RKO (cell line): ENCODE measurements at places on chromosomes 6 and 20.

- DNase-seq, result no peak
Measured at GRCh38 chr6:52336919-52337561, 24.9 kb upstream of the PAQR8 start.

GRCh38 chr20:63017076-63017825 is 10.5 kb upstream of the BHLHE23 start:
- no peak for DNase-seq

DNA sequence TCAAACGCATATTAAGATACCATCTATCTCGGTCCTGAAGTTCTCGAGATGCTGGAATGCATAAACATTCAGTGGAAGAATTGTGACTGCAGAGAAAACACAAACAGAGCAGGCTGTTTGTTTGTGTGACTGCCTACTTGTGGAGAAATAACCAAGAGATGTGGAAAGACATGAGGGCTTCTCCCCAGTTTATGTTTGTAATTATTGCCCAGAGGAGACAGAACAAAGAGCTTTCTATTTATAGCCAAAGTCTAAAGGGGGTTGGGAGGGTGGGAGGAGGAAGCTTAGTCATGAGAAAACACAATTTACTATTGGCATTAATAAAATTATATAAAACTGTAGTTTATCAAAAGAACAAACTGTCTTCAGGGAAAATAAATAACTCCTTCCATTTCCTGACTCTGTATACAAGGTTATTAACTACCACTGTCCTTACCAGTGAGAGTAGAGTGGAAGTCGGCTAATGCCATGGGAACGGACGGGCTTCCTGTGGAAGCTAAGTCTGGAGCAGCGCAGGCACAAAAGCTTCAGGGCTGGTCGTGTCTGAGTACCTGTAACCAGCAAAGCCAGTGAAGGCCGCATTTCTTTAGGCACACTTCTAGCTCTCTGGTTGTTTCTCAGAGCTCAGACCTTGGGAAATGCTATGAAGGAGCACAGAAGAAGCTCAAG is 200.2 kb upstream of the SUPT3H start:
- no peak for DNase-seq

GRCh38 chr20:51491393-51491792 is 51.1 kb downstream of the NFATC2 start:
- DNase-seq, result no peak

- no peak for DNase-seq
Measured at GRCh38 chr6:82074556-82074955, 173.0 kb downstream of the IBTK start.

GRCh38 chr6:88566746-88567534 is 396.5 kb downstream of the RNGTT start:
- DNase-seq, result no peak

DNA sequence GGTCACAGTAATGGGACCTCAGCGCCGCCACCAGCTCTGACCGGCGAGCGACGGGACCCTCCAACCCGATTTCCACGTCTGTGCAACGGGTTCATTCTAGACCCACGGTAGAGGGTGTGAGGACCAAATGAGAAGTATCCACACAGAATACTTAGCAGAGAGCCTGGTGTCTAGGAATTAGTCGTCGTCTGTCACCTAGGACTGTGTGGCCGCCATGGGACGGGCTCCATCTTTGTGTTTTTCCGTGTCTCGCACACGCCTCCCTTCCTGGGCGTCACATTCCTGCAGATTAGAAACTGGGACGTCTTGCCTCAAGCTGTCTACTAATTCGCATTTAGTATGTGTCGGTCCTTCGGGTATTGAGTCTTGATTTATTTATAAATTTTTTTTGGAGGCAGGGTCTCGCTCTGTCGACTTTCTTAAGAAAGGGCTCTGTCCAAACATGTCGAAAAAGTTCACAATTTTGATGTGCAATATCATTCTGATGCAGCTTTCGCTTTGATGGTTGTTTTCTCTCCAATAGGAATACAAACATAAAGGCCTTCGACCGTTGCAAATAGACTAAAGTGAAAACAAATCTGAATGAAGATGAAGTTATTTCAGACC is 563 bp downstream of the MGME1 start:
- DNase-seq, result peak; percentile 70

- DNase-seq, result no peak
Measured at GRCh38 chr20:51135926-51136715, 113.2 kb upstream of the KCNG1 start.

DNA sequence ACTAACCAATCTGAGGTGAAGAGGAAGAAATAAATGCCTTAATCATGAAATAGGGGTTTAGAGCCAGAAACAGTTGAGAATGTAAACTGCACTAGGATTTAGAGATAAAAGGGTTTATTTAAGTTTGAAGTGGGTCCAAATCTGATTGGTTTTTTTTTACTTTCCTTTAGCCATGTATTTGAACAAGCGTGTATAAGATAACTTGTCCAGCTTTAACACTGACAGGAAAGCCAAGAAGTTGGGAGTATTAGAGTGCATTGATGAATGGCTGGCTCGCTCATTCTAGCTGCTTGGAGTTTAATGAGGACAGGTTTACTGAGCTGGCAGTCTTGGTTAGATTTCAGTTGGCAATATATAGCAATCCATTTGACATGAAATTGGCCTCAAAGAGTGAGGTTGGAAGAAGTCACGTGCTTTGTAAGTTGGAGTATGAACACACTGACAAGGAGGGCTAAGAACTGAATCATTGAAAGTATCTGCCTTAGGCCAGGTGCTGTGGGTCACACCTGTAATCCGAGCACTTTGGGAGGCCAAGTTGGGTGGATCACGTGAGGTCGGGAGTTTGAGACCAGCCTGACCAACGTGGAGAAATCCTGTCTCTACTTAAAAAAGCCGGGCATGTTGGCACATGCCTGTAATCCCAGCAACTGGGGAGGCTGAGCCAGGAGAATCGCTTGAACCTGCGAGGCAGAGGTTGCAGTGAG is 13.7 kb downstream of the SRSF3 start:
- DNase-seq, result no peak

GRCh38 chr20:23156170-23156841 is 70.2 kb upstream of the CD93 start:
- DNase-seq, result peak; percentile 78

GRCh38 chr20:17762243-17762872 is 62.6 kb downstream of the BANF2 start:
- no peak for DNase-seq

GRCh38 chr20:4844751-4845465 is 123.2 kb downstream of the PRND start:
- DNase-seq, result no peak

GRCh38 chr6:145963216-145964068 is 716 bp downstream of the SHPRH start:
- peak; percentile 57 for DNase-seq

DNA sequence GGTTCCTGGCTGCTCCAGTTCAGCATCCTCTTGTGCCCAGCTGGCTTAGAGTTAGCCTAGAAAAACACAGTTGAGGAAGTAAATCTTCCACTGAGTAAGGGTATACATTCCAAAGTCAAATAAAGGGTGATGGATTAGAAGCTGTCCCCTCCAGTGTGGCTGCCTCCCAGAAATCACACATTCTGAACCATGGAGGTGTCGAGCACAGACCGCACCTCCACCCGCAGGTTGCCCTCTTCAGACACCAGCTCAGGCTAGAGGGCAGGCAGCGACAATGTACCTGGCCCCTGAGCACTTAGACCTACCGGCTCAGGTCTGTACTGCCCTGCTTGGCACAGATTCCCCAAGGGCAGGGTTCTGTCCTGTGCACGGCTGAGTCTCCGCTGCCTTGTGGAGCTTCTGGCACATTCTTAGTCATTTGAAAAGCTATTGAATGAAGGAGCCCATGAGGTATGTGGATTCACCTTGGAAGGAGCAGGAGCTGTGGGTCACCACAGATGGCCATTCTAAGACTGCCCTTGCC is 118.1 kb downstream of the FAM120B start:
- DNase-seq, result no peak

DNA sequence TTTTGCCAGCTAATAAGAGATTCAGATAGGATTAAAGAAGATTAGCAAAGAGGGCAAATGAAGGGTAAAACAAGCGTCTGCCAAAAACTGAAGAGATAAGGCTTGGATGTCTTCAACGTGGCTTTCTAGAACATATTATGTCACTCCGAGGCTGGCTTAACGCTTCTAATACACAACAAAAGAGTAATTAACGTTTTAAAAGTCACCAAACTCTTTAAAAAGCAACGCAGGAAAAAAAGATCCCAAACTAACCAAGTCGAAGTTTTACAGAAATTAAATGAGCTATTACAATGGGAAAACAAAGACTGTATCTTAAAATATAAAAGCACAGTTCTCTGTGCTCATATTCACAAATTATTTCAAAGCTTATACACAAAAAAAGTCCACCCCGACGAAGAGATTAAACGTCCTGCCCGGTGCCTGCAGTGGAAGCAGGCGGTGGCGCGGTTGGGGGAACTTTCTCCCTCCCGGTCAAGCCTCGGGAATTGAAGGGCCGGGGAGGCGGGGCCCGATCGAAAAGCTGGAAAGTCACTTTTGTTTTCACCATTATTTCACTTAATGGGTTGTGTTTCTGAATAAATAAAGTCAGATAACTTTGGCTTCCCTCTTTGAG is 1.2 kb downstream of the MAK start:
- DNase-seq, result no peak

GRCh38 chr6:157983406-157984119 is 1.9 kb downstream of the SYNJ2 start:
- no peak for DNase-seq

- no peak for DNase-seq
Measured at GRCh38 chr6:38684237-38684636, 18.7 kb downstream of the GLO1 start.

DNA sequence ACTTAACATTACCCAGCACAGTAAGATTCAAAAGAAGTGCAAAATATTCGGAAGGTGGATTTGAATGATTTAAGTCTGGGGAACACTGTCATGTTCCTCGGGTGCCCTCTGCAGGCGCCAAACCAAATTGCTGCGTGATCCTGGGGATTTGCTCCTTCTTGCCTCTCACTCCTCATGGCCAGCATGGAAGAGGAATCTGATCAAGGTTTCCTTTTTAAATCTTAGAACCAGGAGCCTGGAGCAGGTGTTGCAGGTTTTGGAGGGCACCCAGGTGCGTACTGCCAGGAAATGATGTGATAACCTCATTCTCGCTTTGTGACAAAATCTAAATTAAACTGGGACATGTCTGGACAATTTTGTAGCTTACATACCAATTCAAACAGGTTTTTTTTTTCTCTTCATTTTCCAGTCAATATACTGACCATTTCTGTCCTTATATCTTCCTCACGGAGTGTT is 8.1 kb upstream of the PFDN4 start:
- DNase-seq, result peak; percentile 78

DNA sequence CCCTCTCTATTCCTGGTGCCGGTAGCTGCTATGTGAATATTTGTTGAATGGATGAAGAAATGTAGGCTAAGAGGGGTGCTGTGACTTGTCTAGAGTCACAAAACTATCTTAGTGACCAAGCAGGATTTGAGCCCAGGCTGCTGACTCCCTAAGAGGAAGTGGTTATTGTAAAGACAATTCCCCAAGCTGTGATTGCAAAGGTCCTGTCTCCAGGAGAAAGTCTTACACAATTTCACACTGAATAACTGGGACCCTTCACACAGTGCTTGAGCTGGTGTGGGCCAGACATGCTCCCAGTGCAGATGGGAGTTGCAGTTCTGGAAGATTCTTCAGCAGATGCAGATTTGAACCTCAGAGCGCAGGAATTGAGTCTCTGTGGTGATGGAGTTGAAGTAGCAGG is 38.1 kb downstream of the IYD start:
- no peak for DNase-seq

DNA sequence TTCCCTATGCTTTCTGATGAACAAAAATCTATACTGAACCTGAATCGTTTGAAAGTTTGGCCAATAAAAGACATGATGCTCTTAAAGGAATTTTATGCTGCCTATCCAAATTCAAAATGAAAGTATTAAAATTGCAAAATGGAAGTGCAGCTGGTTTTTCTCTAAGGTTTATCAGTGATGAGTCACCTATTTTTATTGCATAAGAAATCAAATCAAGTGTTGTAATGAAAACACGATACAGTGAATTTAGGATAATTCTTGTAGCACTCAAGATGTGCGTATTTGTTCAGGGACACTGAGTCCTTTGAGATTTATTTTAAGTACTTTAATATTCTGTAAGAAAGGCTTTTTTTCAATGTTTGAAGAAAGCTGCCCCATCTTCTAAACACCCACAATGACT is 409.5 kb downstream of the ADGRB3 start:
- DNase-seq, result no peak

DNA sequence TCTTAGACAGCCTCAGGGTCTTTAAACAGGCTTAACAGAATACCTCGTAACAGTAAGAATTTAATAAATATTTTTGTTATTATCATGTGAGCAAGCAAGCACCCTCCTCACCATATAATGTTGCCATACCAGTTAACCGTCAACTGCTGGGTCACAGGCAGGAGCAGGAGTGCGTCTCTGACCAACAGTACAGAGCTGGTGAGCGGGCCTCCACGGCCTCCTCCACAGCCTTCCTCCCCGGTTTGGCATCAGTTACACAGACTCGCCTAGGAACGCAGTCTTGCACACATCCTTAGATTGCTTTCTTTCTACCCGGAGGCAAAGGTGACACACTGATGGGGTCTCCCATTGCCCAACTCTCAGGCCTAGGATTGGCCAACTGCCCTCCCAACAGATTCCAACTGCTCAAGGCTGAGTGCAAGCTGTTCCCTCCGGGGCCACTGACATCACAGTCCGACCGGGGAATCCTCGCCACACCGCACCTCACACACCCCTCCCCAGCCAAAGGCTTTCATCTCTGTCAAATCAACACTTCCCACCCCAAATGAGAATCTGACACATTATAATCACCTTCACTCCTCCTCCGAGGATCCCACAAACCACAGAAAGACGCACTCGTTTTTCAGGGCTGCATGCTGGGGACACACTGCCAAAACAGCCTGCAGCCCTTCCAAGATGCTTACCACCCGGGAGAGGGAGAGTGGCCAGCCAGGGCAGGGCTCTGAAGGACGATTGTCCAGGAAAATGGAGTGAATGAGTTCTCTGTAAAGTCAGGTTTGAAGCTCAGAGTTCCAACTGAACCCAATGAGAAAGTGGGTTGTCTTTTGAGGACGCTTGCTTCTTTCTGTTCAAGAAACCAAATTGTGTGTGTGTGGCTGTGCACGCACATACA is 63.2 kb downstream of the PDE10A start:
- no peak for DNase-seq

- DNase-seq, result no peak
Measured at GRCh38 chr20:48381353-48382120, 446.3 kb downstream of the PREX1 start.

GRCh38 chr6:7053125-7053774 is 54.5 kb upstream of the RREB1 start:
- no peak for DNase-seq

- DNase-seq, result no peak
Measured at GRCh38 chr6:123780021-123780420, 23.6 kb upstream of the NKAIN2 start.

- no peak for DNase-seq
Measured at GRCh38 chr6:29728173-29728874, 5.1 kb downstream of the HLA-F start.

GRCh38 chr6:25242567-25242966 is 36.6 kb upstream of the CARMIL1 start:
- no peak for DNase-seq
